Sciatic nerve (tissue), 2 donors: ENCODE measurements at places on chromosomes 6 and 20.

DNA sequence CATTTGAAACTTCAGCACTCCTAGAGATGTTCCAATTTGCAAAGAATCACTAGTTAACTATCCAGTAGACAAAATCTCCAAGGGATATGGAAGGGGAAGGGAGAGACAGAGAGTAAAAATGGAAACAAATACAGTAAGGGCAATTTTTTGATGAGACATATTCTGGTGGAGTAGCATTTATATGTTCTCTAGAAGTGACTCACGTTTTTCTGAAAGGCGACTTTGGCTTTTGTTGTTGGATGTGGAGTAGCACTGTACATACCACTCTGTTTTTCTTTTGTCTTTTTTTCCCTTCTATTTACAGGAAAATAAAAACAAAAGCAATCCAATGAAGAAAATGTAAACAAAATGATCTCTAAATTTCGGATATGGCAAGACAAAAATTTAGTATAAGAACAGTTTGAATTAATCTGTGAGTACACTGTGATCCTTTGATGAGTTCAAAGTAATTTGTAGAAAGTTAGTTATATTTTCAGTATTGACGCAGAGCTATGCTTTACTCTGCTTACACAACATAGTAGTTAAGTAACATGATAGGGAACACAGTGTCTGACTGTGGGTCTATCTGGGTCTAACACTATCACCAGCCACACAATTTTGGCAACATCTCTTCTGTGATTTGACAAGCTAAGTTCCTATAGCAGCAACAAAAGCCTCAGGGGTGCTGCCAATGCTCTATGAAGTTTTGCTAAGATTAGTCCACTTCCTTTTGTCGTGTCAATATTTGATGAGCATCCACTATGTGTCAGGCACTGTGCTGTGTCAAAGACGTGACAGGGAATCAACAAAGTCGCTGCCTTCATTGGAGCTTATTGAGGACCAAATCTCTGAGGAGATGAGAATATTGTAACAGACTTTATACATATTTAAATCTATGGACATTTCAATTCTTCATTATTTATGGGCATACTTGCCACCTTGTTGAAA is 27.3 kb upstream of the TAGAP start:
- DNase-seq = no peak

DNA sequence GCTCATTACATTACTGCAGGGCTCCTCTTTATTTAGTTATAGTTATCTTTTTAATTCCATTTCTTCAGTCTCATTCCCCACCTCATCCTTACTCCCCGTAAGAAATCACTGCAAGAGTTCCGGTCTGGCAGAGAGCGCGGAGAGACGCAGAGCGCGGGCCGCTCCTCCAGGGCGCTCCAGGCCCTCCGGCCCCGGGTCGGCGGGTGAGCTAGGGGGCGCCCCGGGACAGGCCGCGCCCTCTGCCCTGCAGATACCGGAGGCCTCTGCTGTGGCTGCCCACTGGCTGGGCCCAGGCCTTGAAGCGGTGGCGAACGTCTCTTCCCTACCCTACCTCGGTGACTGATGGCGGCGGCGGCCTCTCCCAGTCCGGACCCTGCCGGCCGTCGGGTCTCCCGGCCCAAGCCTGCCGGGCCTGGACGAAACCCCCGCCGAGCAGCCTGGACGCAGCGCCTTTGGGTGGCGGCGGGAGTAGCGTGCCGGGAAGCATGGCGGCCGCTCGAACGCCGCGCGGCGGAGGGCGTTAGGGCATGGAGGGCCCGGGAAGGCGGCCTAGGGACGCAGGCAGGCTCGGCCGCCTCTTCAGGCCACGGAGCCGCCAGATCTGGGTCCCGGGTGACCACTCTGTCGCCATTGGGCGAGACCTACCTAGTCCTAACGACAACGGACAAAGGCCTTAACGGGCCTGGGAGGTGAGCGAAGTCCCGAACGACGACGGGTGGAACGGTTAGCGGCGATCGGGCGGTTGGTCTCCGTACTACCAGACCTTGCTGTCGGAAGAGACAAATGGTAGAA is 16.4 kb upstream of the HMGN4 start:
- DNase-seq = peak; percentile 89

DNA sequence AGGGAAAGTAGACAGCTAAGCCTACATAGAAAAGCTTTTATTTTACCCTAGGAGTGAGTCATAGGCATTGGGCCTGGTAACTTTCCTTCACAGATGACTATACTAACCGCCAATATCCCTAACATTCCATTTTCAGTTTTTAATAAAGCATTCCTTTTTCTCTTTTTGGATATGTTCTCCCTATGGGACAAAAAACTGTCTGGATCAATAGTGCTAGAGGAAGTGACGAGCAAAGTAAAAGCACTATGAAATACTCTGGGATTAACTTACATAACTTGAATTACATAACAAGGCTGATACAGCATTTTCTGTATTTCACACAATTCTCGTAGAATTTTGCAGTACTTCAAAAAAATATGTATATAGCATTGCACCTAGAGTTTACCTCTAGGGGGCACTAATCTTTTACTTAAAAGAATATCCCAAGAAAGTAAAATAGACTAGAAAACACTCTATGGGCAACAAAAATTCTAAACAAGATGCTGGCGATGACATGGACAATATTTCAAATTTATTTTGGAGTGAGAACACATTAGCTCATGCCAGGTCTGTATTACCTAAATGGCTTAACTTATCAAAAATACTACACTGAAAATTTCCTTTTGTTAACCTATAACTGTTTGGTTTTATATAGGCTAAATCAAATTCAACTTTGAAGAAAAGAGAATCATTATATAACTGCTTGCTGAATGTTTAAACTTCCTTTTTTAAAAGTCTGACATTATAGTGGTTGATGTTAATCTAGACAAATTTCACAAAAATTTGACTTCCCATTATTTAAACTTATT is 66.3 kb upstream of the DST start:
- no peak for DNase-seq

- DNase-seq = no peak
Measured at GRCh38 chr6:114115652-114116051, 144.7 kb upstream of the HDAC2 start.

- DNase-seq = no peak
Measured at GRCh38 chr20:7426890-7427496, 513.3 kb downstream of the HAO1 start.

GRCh38 chr6:56650191-56650590 is 7.5 kb upstream of the DST start:
- no peak for DNase-seq

DNA sequence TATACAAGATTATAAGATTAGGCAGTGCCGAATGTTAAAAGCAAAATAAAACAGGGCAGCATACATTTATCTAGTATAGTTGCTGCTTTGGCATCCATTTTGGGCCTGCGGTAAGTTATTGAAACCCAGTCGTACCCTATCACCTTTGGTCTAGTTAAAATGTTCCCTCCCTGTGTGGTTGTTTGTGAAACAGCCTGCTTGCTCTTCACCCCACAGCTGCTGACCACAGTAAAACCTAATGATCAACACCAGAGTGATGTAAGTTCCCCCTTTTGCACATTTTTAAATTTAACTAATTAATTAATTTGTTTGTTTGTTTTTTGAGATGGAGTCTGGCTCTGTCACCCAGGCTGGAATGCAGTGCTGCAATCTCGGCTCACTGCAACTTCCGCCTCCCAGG is 50.3 kb upstream of the TXNDC5 start:
- no peak for DNase-seq

- no peak for DNase-seq
Measured at GRCh38 chr20:31488115-31488514, 13.0 kb downstream of the REM1 start.

GRCh38 chr6:91476000-91476399 is 889.1 kb upstream of the MAP3K7 start:
- no peak for DNase-seq

DNA sequence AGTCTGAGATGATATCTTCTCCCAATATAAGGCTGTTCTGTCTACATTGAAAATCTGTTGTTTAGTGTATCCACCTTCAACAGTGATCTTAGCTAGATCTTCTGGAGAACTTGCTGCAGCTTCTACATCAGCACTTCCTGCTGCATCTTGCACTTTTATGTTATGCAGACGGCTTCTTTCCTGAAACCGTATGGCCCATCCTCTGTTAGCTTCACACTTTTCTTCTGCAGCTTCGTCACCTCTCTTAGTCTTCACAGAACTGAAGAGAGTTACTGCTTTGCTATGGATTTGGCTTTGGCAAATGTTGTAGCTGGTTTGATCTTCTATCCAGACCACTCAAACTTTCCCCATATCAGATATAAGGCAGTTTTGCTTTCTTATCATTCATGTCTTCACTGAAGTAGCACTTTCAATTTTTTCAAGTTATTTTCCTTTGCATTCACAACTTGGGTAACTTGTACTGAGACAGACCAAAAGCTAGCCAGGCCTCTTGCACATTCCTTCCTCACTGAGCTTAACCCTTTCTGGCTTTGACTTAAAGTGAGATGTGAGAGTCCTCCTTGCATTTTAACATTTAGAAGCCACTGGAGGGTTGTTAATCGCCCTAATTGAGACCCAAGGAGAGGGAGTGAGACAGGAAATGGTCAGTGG is 110.1 kb downstream of the PREP start:
- no peak for DNase-seq

DNA sequence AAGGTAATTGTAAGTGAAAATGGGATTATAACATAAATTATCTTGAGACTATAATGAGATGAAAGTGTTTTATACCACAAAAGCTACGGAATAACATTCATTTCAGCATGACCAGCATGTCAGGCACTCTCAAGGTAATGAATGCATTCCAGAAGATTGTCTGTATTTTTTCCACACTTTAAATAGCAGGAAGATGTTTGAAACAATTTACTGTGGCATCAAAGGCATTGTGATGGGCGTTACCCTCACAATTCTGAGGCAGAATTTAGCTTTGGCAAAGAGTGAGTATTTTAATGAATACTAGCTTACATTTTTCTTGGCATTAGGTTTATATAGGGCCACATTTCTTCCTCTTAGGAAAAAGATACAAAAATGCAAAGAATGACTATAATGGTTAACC is 627.2 kb downstream of the BCKDHB start:
- no peak for DNase-seq

DNA sequence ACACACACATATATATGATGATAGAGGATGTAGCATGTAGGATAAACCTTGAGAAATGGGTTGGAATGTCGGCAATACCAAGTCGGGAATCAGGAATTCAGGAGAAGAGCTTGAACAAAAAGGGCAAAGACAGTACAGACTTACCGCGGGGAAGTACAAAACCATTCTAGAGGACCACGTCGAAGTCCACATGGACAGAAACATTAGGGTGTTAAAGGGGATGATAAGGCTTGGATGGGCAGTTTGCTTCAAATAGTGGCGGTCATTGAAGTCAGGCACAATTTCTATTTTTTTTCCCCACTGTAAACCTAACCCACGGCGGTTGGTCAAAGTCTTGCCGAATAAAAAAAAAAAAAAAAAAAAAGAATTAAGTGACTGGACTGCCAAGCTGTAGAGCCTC is 766 bp upstream of the NUS1 start:
- DNase-seq = no peak

GRCh38 chr20:58056921-58057686 is 171.3 kb downstream of the ANKRD60 start:
- no peak for DNase-seq
